ENCODE measurements at places on chromosomes 16 and 17.

DNA sequence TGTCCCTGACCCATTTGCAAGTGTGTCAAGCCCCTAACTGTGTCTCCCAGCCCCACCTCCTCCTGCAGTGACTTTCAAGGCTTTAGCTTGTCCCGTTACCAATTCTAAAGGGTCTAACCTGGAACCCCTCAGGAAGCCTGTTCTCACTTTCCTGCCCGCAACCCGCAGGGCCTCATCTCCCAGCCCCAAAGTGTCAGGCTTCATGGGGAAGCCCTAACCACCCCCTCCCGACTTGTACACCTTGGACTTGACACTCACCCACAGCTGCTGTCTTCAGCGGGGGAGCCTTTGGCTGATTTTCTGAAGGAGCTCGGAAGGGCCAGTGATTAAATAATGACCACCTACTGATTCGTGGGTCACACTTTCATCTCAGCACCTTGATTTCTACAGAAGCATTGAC, 33.1 kb downstream of the NLRC5 start:
- DNase-seq = no peak

GRCh38 chr16:70660672-70661350, 14.5 kb downstream of the IL34 start:
- DNase-seq = no peak

GRCh38 chr16:9138731-9139501, 47.5 kb downstream of the HAPSTR1 start:
- no peak for DNase-seq

DNA sequence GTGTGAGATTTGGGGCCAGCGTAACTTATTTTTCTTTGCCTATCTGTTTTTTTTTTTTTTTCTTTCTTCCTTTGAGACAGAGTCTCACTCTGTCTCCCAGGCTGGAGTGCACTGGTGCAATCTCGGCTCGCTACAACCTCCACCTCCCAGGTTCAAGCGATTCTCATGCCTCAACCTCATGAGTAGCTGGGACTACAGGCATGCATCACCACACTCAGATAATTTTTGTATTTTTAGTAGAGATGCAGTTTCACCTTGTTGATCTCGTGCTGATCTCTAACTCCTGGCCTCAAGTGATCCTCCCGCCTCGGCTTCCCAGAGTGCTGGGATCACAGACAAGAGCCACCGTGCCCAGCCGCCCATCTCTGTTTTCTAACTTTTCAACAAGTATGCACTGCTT, 63.4 kb downstream of the VPS35L start:
- no peak for DNase-seq

DNA sequence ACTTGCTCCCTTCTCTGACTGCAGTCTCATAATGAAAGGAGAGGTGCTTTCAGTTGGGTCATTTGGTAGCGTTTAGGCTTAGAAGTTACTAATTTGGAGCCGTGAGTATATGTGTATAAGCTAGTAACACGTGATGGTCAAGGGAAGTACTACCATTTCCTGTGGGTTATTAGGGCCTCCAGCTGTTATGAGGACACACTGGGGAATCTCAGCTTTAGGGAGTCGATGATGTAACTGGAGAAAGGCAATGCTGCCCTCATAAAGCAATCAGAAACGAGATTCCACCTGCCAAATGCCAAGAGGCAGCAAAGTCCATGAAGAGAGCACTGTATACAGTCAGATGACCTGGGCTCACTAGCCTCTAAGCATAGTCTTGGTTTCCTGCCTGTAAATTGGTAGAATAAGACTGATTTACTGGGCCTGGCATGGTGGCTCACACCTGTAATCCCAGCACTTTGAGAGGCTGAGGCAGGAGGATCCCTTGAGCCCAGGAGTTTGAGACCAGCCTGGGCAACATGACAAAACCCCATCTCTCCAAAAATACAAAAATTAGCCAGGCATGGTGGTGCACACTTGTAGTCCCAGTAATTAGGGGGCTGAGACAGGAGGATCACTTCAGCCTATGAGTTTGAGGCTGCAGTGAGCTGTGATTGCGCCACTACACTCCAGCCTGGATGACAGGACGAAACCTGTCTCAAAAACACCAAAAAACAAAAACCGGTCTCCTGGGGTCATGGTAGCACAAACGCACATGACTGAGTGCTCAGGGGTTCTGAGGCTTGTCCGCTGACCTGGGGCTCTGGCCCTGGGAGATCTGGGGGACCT, 53.0 kb downstream of the SF3B3 start:
- DNase-seq = peak; percentile 72

DNA sequence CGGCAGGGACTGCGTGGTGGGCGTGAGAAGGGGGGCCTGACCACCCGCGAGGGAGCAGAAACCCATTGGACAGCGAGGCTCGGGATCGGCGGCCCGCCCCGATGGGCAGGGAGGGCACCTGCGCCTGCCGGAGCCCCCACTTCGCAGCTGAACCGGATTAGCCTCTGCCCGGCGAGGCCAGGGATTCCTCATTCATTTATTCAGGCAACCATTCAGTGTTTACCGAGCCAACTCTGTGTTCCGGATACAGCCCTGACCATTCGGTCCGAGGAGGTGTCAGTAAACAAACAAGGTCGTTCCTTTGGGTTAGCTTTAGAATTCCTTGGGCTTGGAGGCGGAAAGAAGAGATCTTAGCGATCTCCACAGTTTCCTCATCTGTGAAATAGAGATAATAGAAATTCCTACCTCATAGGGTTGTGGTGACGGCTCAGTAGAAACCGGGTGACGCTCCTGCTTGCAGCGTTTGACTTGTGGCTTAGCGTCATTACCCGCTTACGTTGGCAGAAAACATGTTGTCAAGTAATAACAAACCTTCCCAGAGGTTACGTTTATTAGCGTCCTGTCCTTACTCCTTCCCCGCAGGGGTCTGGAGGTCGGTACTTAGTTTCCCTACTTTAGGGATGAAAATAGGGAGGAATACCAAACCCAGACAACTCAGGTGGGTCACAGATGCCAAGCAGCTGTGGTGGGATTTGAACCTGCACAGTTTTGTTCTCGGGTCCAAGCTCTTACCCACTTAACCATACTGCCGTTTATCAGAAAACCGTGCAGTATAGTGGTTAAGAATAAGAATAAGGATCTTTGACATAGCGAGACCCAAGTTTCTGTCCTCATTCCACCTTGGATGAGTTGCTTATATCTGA, 893 bp downstream of the POLR3E start:
- peak; percentile 87 for DNase-seq

DNA sequence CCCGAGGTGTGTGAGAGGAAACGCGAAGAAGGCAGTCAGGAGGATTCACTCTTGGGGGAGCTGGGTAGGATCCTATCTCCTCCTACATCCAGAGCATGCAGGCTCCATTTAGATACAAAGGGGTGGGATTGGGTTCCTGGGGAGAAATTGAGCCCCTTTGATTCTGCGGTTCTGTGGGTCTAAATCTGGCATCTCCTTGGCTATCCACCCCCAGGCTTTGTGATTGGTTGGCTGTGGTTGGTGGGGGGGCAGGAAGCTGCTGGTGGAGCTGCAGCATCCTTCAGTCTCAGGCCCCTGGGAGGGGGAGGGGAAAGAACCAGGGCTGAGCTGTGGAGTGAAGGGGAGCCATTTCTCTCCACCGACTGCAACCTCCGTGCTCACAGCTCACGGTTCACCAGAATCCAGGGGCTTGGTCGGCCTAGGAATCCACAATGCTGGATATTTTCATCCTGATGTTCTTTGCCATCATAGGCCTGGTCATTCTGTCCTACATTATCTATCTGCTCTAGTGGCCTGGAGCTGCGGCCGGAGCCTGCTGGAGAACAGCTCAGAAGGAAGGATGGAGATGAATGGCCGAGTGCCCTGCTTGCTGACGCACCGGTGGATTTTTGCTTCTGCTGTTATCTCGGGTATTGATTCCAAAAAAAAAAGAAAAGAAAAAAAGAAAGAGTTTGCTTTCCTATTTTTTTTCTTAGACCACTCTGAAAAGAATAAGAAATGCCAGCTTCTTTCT, at the start of gene LASP1NB:
TSS of gene LASP1NB (plus strand) at position 352 of the 733 bp plus-strand sequence.
- DNase-seq = no peak

DNA sequence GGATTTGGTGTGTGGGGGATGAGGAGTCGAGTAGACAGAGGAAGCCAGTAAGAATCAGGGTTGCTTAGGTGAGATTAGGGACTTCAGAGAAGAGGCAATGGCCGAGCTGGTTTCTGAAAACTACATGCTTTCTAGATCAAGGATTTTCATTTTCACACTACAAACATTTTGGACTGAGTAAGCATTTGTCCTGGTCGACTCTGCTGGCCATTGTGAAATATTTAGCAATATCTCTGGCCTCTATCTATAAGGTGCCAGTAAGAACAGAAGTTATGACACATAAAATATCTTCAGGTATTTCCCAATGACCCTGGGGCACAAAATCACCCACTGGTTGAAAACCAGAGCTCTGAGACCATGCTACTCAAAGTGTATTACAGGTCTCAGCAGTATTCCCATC, 1275.1 kb upstream of the CDH8 start:
- no peak for DNase-seq

GRCh38 chr17:72362376-72363088, 241.7 kb downstream of the SOX9 start:
- no peak for DNase-seq

DNA sequence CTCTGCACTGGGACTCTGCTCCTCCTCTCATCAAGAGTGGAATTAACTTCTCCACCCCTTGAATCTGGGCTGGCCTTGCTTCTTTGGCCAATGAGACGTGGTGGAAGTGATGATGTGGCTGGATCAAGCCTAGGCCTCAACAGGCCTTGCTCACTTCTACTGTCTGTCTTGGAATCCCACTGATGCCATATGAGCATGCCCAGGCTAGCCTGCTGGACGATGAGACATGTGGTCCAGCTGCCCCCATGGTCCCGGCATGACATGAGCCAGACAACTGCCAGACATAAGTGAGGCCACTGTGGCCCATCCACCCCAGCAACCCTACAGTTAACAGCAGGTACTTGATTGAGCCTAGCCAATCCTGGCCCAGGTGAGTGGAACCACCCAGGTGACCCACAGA, 18.7 kb downstream of the VAC14 start:
- no peak for DNase-seq

- no peak for DNase-seq
Observed at GRCh38 chr17:19313746-19314651, 48.5 kb downstream of the B9D1 start.

DNA sequence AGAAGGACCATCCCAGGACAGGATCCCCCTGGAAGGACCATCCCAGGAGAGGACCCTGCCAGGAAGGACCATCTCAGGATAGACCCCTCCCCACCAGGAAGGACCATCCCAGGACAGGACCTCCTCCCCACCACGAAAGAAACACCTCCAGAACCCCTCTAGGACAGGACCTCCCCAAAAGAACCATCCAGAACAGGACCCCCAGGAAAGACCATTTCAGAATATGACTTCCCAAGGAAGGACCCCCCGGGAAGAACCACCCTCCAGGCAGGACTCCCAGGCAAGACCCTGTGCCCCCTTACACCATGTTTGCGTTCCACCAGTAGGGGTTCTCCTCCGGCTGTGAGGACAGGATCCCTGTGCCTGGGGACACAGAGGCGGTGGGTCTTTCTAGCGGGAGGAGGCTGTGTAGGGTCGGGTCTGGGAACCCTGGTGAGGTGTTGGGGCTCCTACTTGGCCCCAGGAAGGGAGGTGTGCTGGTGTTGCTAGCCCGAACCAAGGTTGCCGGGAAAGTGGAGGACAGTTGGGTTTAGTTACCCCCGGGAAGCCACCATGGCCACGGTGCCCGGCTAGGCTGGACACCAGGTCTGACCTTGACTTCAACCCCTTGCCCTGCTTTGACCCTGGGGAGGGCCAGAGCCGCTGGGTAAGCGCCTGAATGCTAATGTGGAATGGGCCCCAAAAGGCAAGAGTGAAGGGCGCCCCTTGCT, 2.2 kb downstream of the NOTUM start:
- no peak for DNase-seq

GRCh38 chr16:10738231-10739077, 5.2 kb upstream of the NUBP1 start:
- DNase-seq = no peak

DNA sequence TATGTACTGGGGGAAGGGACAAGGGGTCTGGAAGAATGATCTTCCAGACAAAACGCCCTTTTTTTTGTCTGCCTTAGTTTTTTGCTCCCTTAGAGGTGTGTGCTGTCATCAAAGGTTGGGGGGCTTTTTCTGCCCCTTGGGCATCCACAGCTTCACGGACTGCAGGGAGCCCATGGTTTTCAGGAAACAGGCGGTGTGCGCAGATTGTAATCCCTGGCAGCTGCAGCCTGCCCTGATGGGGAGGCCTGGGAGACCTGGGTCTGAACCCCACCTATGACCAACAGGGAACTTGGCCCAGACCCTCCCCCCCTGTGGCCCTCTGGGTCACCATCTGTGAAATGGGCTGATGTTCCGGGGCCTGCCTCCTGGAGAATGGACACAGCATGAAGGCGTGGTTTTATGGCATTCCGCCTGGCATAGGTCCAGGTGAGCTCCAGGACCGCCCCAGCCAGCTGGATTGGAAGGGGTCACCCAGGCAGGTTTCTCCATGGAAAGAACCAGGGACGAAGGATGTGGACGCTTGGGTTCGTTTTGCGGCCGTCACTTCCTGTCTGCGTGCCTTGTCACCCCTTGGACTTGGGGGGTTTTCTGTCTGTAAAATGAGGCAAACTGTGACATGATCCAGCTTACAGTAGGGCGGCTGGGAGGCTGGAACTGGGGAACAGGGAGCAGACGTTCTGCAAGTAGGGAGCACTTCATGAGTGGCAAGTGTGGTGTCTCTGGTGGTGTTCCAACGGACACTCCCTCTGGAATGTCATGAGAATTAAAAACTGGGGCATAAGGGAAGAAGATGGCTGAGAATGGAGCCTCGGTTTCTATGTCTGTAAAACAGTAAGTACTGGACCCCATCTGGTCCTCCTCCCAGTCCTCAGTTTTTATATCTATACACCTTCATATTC, 1.5 kb downstream of the CPNE2 start:
- no peak for DNase-seq

- DNase-seq = no peak
Observed at GRCh38 chr17:3027786-3028532, 35.4 kb downstream of the OR1D5 start.
